ENCODE measurements at places on chromosomes 2 and 18.

DNA sequence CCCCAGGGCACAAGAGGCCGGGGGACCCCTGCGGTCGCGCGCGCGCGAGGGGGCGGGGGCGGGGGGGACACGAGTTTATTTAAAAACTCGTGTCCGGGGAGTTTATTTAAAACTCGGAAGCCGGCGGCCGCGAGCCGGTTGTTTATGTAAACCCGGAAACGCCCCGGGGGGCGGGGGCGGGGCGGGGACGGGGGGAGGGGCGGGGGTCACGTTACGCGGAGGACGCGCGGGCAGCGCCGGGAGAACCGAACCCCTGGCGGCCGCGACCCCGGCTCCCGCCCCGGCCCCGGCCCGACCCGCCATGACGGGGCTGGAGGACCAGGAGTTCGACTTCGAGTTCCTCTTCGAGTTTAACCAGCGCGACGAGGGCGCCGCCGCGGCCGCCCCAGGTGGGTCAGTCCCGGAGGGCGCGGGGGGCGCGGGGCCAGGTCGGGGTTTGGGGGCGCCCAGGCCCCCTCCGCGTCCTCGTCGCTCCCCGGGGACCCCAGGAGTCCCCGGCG, 4.4 kb downstream of the NFATC1 start:
- H3K4me3 ChIP-seq, result no peak overlapping the region
- peaks cover 57% of the 10 kb centered on the region for H3K4me1 ChIP-seq
- no peak overlapping the region for H3K27ac ChIP-seq
- peaks cover 15% of the 10 kb centered on the region for H3K36me3 ChIP-seq
- H3K27me3 ChIP-seq, result no peaks in the 10 kb centered on the region

DNA sequence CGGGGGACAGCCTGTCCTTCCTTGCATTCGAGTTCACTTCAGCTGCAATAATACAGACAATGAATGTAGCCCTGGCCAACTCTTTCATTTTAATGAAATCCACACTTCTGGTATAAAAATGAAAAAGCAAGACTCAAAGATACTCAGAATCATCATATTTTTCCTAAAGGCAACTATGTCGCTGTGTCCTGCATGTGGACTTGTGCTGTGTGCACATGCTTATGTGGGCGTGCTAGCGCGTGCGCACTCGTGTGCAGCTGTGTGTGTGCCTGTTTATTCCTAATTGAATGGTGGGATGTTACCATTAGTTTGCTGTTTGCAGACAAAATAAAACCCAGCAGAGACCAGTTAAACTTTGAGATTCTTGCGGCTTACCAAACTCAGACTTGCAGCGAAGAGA, 49.6 kb downstream of the SMIM21 start:
- H3K27ac ChIP-seq, result no peak overlapping the region
- DNase-seq, result no peak
- H3K36me3 ChIP-seq, result no peaks in the 10 kb centered on the region
- H3K4me3 ChIP-seq, result no peak overlapping the region
- peaks cover 7% of the 10 kb centered on the region for H3K27me3 ChIP-seq

DNA sequence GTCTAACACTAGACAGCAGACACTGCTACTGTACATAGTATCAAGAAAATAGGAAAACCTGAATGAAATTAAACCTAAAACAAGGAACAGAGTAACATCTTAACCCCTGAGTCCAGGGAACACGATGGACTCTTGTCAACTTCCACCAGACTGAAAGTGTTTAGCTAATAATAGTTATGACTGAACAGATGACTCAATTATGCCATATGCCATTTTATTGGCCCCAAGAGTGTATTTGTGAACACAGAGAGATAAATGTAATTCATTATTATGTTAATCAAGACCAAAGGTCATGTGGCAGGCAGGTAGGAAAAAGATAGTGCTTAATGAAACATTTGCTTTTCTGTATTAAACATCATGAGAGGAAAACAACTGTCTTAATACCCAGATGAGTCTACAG, 58.0 kb downstream of the NYAP2 start:
- no peak overlapping the region for H3K4me3 ChIP-seq
- H3K36me3 ChIP-seq, result no peaks in the 10 kb centered on the region
- DNase-seq, result no peak

DNA sequence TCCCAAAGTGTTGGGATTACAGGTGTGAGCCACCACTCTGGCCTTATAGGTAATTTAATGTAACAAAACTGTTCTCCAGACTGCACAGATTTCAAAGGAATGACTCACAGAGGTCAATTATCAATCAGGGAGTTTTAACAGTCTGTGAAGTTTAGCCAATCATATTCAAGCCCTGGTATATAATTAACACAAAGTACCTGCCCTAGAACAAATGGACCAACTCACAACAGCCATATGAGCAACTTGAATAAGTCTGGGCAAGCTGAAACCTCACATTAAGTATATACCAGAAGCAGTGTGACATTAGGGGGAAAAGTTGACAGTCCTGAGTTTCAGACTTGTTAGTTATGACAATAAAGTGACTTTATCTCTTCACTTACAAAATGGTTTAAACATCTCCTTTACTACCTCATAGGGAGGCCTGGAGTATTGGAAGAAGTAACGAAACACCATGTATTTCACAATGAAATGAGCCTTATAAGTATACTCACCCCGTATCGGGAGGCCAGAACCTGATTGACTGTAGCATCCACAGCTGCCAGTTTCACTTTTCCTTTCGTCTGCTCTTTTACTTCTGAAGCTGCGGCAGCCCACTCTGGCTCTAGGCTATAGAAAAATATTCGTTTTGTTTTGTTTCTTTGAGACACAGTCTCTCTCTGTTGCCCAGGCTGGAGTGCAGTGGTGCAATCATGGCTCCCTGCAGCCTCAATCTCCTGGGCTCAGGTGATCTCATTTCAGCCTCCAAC, 22.2 kb downstream of the PDIA6 start:
- DNase-seq, result peak; percentile 42
- H3K27me3 ChIP-seq, result no peaks in the 10 kb centered on the region
- H3K4me3 ChIP-seq, result peak overlapping the region; percentile 41
- H3K4me1 ChIP-seq, result peaks cover 30% of the 10 kb centered on the region
- H3K27ac ChIP-seq, result peak overlapping the region; percentile 74
- H3K36me3 ChIP-seq, result peaks cover 78% of the 10 kb centered on the region

DNA sequence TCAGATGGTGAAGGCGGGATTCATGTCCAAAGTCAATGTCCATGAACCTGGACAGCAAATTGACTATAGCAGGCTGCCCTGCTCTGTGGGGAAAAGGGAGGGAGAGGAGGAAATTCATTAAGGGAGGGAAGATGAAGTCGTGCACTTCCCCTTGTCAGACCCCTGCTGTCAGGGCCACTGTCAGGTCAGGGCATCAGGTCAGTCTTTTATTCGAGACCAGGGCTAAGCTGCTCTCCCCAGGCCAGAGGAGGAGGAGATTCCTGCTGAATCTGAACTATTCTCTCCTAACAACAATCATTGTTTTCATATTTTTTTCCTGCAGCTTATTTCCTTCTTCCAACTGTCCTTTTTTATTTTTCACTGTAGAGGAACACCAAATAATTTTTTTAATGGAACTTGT, 17.2 kb downstream of the CNDP1 start:
- no peak overlapping the region for H3K27ac ChIP-seq
- DNase-seq, result no peak
- no peaks in the 10 kb centered on the region for H3K36me3 ChIP-seq
- H3K4me3 ChIP-seq, result no peak overlapping the region
- no peaks in the 10 kb centered on the region for H3K4me1 ChIP-seq

DNA sequence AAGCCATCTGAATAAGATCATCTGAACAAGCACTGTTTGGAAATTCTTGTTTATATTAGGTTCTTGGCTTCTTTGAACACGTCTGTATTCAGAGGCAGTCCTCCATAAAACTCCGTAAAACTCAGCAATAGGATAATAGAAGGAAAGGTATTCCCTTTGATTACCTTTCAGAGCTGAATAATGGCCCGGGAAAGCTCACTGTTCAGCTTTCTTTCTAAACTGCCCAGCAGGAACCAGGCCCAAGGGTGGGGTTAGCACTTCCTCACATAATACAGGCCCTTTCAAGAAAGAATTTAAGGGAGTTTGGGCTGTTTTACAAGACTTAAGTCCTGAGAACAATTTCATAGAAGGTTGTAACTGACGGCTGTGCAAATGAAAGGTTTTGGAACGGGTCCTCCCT, 72.2 kb upstream of the PHLPP1 start:
- peaks cover 7% of the 10 kb centered on the region for H3K4me1 ChIP-seq
- H3K36me3 ChIP-seq, result no peaks in the 10 kb centered on the region
- no peak for DNase-seq
- H3K27me3 ChIP-seq, result peaks cover 9% of the 10 kb centered on the region
- H3K27ac ChIP-seq, result no peak overlapping the region

GRCh38 chr2:95670167-95670566, 78.4 kb downstream of the TRIM43 start:
- no peaks in the 10 kb centered on the region for H3K36me3 ChIP-seq
- H3K27me3 ChIP-seq, result no peaks in the 10 kb centered on the region
- H3K4me1 ChIP-seq, result peaks cover 9% of the 10 kb centered on the region
- DNase-seq, result no peak
- no peak overlapping the region for H3K4me3 ChIP-seq

DNA sequence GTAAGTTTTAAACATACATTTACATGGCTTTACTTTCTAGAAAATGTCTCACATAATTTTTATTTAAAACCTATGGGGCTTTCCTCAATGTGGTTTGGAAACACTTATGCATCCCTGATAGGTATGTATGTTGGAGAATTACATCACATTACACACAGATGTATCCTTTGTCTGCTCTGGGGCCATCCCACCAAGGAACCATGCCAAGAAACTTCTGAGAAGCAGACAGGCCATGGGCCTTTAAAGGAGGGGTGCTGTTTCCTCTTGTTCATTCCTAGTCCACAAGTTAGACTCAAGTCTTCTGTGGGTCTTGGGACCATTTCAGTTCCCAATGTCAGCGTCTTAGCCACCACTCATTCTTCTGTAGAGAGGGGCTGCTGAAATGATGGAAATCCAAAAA, 162.0 kb upstream of the SETBP1 start:
- H3K4me3 ChIP-seq, result no peak overlapping the region
- H3K27me3 ChIP-seq, result peaks cover 4% of the 10 kb centered on the region
- H3K36me3 ChIP-seq, result no peaks in the 10 kb centered on the region
- no peak for DNase-seq
- H3K27ac ChIP-seq, result no peak overlapping the region

GRCh38 chr2:238168196-238169047, 9.7 kb downstream of the ERFE start:
- no peak overlapping the region for H3K4me3 ChIP-seq
- DNase-seq, result no peak
- peaks cover 11% of the 10 kb centered on the region for H3K27me3 ChIP-seq
- no peak overlapping the region for H3K27ac ChIP-seq
- H3K4me1 ChIP-seq, result peaks cover 3% of the 10 kb centered on the region

- H3K4me1 ChIP-seq, result peaks cover 13% of the 10 kb centered on the region
- H3K27me3 ChIP-seq, result no peaks in the 10 kb centered on the region
- no peaks in the 10 kb centered on the region for H3K36me3 ChIP-seq
- H3K4me3 ChIP-seq, result no peak overlapping the region
Observed at GRCh38 chr2:238107525-238108422, 7.6 kb downstream of the ESPNL start.

DNA sequence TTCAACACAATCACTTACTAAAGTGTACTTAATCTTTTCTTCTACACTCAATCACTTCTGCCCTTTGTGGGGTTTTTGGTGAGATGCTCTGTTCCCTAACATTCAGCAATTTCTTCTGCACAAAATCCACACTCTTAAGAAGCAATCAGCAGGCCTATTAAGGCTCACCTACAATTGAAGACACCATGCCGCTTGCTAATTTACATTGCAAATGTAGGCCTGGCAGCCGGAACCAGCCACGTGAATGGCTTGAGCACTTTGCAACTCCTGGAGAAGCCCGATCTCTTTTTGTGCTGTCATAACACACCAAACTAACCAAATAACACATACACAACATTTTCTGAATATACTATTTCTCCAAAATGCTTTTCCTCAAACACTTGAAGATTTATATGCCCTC, 66.3 kb downstream of the NYAP2 start:
- H3K4me1 ChIP-seq, result peaks cover 20% of the 10 kb centered on the region
- peaks cover 2% of the 10 kb centered on the region for H3K27me3 ChIP-seq
- DNase-seq, result no peak
- no peak overlapping the region for H3K4me3 ChIP-seq
- no peak overlapping the region for H3K27ac ChIP-seq

DNA sequence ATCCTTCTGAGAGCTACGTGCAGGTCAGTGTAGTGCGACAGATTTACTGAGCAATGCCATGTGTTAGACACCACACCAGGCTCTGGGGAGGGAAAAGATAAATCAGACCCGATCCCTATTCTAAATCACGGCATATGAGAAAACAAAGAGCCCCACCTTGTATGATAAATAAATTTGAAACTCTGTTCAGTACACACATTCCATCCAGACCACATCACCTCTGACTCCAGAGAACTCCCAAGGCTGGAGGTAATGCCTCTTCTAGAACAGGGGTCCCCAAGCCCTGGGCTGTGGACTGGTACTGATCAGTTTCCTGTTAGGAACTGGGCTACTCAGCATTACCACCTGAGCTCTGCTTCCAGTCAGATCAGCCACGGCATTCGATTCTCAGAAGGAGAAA, 77.3 kb downstream of the QPCT start:
- H3K27ac ChIP-seq, result no peak overlapping the region
- H3K4me1 ChIP-seq, result no peaks in the 10 kb centered on the region
- no peaks in the 10 kb centered on the region for H3K36me3 ChIP-seq
- no peaks in the 10 kb centered on the region for H3K27me3 ChIP-seq
- DNase-seq, result no peak

DNA sequence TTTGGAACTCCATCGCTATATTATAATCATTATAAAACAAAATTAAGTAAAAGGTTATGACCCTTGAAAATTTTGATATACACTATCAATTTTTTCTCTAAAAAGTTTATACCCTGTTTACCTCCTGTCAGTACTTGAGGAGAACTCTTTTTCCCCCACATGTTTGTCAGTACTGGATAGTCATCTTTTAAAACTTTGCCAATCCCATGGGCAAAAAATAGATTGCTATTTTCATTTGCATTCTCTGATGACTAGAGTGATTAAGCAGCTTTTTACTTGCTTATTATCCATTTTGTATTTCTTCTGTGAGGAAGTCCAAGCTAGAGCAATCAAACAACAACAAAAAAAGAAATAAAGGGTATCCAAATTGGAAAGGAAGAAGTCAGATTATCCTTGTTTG, 76.4 kb downstream of the DGKD start:
- peaks cover 63% of the 10 kb centered on the region for H3K36me3 ChIP-seq
- no peak overlapping the region for H3K27ac ChIP-seq
- H3K27me3 ChIP-seq, result no peaks in the 10 kb centered on the region
- DNase-seq, result no peak

DNA sequence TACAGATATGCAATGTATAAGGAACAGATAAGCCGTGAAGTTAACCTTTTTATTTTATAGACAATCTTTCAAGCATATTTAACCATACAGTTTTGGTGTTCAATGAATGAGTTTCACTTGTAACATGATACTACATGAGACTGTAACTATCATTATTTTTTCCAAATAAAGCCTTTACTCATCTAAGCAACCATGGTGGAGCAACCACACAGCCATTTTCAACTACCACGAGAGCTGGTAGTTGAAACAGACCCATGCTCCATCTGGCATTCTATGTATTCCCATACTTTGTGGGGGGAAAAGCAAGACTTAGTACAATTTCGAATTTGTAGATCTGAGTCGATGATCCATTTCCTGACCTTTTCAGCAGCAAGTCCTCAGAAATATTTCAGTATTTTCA, 159.3 kb upstream of the RND3 start:
- H3K4me1 ChIP-seq, result no peaks in the 10 kb centered on the region
- no peak for DNase-seq
- H3K27ac ChIP-seq, result no peak overlapping the region
- H3K27me3 ChIP-seq, result no peaks in the 10 kb centered on the region
- H3K4me3 ChIP-seq, result no peak overlapping the region
- no peaks in the 10 kb centered on the region for H3K36me3 ChIP-seq
